Urinary bladder (tissue), 4 donors: ENCODE measurements at places on chromosomes 4 and X.

GRCh38 chr4:147347217-147347616, 133.7 kb upstream of the EDNRA start:
- no peak for DNase-seq

DNA sequence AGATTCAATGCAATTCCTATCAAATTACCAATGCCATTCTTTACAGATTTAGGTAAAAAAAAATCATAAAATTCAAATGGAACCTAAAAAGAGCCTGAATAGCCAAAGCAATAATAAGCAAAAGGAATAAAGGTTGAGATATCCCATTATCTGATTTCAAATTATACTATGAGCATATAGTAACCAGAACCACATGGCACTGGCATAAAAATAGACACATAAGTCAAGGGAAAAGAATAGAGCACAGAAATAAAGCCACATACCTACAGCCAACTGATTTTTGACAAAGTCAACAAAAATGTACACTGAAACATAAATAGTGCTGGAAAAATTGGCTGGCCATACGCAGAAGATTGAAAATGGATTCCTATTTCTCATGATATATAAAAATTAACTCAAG, 853.7 kb downstream of the FAT4 start:
- no peak for DNase-seq

DNA sequence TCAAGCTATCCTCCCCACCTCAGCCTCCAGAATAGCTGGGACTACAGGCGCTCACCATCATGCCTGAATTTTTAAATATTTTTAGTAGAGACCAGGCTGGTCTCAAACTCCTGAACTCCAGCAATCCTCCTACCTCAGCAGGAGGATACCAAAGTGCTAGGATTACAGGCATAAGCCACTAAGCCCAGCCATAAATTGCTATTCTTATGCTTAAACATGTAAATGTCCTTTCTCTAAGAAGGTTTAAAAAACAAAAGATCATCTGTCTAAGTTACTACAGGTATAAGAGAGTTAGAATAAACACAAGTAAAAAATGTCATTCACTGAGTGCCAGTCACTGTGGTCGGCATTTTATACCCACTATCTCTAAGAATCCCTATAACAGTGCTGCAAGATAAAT, 28.3 kb downstream of the PRMT9 start:
- DNase-seq, result no peak

- peak; percentile 6 for DNase-seq
These were observed 71.0 kb downstream of the SNCA start for GRCh38 chr4:89765966-89766365.

- no peak for DNase-seq
These were observed 455.4 kb downstream of the PCDH18 start for GRCh38 chr4:137076908-137077307.

DNA sequence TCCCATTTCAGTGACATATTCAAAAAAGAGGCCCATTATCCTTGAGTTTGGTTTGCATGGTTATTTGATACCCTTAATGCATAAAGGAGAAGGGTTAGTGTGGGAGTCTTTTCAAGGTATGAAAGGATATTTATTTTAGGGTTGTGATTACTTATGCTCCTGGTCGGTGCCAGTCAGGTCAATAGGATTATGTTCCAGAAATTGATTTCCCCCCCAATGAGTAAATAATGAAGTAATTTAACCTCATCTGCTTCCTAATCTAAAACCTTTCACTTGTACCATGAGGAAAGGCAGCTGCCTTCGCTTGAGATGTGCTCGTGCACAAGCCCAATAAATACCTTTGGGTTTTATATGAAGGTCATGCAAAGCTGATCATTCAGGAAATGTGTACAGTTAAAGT, 55.0 kb upstream of the NR0B1 start:
- DNase-seq, result no peak

GRCh38 chrX:136475236-136475635, 12.5 kb upstream of the BRS3 start:
- no peak for DNase-seq

DNA sequence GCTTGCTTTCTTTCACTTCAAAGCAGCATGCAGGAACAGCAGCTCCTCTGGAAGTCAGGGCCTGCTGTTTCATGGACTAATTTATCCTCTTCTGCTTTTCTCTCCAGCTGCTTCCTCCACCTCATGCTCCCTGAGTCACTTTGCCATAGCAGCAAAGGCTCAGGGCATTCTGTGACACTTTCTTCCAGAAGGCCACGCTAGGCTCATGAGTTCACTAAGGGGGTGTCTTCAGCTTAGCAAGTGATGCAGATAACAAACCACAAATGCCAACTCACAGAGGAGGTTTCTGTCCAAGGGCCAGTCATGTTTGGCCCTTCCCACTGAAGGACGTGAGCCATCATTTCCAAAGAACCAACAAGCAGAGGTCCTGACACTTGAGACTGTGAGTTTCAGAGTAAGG, 200.2 kb downstream of the ADGRA3 start:
- no peak for DNase-seq

GRCh38 chr4:110055158-110055768, 142.6 kb downstream of the EGF start:
- no peak for DNase-seq

GRCh38 chrX:65493431-65493830, 41.2 kb downstream of the LAS1L start:
- no peak for DNase-seq

- DNase-seq, result no peak
These were observed 14.7 kb downstream of the HELQ start for GRCh38 chr4:83440899-83441298.

GRCh38 chr4:174215961-174216680, 67.3 kb downstream of the FBXO8 start:
- DNase-seq, result no peak

DNA sequence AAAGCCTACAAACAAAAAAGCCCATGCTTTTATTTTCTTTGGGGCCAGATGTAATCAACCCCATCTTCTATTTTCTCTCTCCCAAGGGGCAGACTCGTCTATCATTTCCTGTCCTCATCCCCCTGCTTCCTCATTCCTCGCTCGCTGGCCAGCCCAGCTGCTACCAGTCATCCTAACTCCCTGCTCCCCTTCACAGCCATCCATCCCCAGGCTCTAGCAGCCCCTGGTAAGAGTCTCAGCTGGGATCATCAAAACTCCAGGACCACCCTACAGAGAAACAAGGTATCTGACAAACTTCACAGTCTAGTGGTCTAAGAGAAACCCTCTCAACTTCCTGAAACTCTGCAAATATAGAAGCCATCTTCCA, 23.6 kb downstream of the SH3KBP1 start:
- DNase-seq, result no peak

GRCh38 chr4:115873048-115873447, 759.6 kb upstream of the NDST4 start:
- no peak for DNase-seq

DNA sequence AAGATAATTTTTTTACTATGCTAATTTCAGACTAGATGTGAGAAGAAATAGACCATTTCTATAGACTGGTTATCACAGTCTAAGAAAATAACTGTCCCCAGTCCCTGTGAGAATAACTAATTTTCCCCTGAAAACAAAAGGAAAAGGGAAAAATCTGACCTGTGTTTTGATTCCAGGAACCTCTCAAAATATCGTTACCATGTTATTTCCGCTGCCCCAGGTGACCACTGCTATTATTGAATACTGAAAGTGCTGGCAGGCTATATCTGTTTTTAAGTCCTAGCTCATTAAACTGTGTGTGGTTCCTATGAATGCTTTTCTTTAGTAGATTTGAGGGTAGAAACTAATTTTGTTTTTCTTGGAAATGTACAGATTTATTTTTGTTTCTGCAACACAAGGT, 83.6 kb downstream of the GAB1 start:
- DNase-seq, result no peak

- DNase-seq, result no peak
These were observed 1.8 kb upstream of the HGFAC start for GRCh38 chr4:3440011-3440410.

DNA sequence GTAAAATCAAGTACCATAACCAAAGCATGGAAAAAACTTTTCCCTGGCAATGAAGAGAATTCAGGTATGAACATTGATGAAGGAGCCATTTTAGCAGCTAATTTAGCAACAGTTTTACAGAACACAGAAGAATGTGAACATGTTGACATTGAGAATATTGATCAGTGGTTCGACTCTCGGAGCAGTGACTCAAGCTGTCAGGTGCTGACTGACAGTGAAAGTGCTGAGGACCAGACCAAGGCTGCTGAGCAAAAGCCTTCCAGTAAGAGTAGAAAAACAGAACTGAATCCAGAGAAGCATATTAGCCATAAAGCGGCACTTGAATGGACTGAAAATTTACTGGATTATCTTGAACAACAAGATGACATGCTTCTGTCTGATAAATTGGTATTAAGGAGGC, 2.8 kb downstream of the TIGD2 start:
- no peak for DNase-seq

- no peak for DNase-seq
These were observed 571 bp downstream of the TLR6 start for GRCh38 chr4:38856046-38856445.

GRCh38 chr4:73404457-73404856, 370 bp downstream of the ALB start:
- DNase-seq, result no peak

- no peak for DNase-seq
These were observed 66.9 kb downstream of the STOX2 start for GRCh38 chr4:183971929-183972490.

GRCh38 chr4:153189016-153189801, 15.0 kb upstream of the TRIM2 start:
- DNase-seq, result no peak

DNA sequence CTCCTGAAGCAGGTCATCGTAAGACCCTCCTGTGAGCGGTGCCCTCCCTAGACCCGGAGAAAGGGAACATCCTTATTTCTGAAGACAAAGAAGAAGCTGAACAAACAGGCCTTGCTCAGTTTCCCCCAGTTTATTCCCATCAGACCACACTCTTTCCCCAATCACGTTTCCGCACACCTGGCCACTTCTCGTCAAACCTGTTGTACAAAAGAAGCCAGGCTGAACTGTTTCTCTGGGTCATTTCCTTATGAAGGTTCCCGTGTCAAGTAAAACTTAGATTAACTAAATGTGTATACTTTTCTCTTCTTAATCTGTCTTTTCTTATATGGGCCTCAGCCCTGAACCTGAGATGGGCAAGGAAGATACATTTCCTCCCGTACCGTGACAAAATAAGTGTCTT, 111.6 kb upstream of the ENPP6 start:
- DNase-seq, result peak; percentile 59

DNA sequence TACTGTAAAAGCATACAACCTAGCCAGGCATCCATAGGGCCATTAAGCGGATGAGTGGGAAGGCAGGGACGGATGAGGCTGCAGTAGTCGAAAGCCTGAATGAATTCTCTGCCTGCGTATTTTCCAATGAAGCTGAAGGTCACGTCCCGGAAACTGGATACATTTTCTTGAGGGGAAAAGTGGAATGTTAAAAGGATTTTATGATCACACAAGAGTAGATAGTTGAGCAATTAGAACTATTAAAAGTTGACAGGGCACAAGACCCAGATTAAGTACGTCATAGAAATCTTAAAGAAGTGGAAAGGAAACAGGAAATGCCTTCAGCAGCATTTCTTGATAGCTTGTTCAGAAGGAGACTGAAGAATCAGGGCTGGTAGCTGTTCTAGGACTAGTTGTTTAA, 98.3 kb upstream of the CXXC4 start:
- no peak for DNase-seq

DNA sequence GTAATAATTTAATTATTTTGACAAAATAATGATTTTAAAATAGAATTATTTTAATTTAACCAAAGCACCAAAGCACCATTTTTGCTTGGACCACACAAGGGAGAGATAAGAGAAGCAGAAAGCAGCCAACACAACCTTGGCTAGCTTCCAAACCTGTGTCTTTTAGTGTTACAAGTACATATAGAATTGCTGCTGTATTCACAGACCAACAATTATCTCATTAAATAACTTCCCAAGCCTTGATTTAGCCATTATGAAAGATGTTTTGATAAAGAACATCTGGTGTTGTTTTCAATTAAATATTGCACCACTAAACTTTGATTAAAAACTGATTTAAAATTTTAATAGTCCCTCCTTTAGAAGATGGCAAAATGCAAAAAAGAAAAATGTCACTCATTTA, 14.0 kb upstream of the IGFBP7 start:
- no peak for DNase-seq

DNA sequence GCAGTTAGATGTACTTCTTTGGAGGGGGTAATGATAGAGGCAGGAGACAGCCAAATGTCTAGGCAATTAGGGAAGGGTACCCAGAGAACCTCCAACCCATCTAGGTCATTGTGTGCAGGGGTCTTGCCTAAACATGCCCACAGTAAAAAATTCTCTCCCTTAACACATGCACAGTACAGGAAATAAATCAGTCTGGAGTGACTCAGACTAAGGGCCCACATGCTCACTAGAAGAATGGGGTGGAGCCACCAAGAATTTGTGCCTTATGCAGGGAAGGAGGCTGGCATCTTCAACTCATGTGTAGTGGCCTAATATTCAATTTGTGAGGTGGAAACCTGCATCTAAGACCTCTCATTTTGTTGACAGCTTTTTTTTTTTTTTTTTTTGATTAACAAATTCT, 945.3 kb upstream of the GRIA3 start:
- peak; percentile 4 for DNase-seq

GRCh38 chrX:103584596-103584995, 719 bp upstream of the TCEAL4 start:
- no peak for DNase-seq

GRCh38 chr4:113990886-113991285, 11.4 kb upstream of the ARSJ start:
- no peak for DNase-seq

DNA sequence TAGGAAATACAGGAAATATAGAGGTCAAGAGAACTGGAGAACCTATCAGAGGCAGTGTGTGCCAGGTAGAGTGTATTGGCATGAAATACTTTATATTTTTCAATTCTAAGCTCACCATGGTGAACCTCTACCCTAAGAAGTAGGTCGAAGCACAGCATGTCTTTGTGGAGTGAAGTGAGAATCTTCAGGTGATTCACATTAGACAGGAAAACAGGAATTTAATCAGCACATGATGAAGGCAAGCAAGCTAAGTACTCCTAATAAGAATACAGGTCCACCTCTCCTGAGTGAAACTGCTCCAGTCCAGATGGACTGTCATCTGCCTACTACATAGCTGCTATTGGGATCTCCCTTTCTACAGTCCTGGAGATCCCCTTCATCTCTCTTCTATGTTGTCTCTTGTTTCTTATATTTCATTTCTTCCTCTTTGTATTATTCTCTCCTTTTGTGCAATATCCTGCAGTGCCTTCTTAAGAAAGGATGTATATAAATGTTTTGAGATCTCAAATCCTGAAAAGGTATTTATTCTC, 159.0 kb downstream of the LRBA start:
- no peak for DNase-seq

GRCh38 chr4:189792924-189793618, 147.6 kb upstream of the FRG1 start:
- peak; percentile 46 for DNase-seq

DNA sequence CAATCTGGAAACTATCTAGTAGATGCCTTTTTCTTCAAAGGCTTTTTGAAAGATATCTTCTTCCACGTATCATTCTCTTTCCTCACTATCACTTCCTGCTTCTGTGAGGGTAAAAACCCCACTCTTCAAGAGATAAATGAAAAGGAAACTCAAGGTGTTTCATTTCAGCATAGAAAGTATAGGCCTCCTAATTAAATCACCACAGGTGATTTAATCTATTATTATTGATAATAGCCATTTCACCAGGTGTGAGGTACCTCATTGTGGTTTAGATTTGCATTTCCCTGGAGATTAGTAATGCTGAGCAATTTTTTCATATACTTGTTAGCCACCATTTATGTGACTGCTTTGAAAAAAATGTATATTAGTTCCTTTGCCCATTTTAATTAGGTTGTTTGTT, 92.0 kb upstream of the EMCN start:
- DNase-seq, result no peak
